Metanephros (tissue), 2 donors: ENCODE measurements at places on chromosomes 7 and 10. TPM values are rescaled to one million over a fixed set of nuclear protein-coding genes. Genes with fewer than 3 reads are reported as not detected.

GPR37 gene
- total RNA-seq = 3.2 TPM

CABCOCO1 gene
- total RNA-seq = 1.4 TPM

LRRD1 gene
- 0.82 TPM for total RNA-seq

EN2 gene
- total RNA-seq = not detected

GJD4 gene
- not detected for total RNA-seq

LDB1 gene
- total RNA-seq = 77.7 TPM

ZNF853 gene
- total RNA-seq = 16.8 TPM

NPY4R2 gene
- not detected for total RNA-seq

DHTKD1 gene
- total RNA-seq = 34.7 TPM

CYP3A4 gene
- total RNA-seq = not detected

TCAF2 gene
- 2.3 TPM for total RNA-seq

PLA2G12B gene
- total RNA-seq = 1.6 TPM

PDK4 gene
- total RNA-seq = 27.2 TPM

VGF gene
- 0.23 TPM for total RNA-seq

AKR1C4 gene
- total RNA-seq = not detected

SYT15 gene
- 2.7 TPM for total RNA-seq

HTRA1 gene
- total RNA-seq = 73.6 TPM

C10orf67 gene
- 1.8 TPM for total RNA-seq

ABCB4 gene
- total RNA-seq = 2.4 TPM

DGKB gene
- total RNA-seq = 4.6 TPM

RTKN2 gene
- 5.7 TPM for total RNA-seq

ADAM8 gene
- total RNA-seq = 11.7 TPM

PARG gene
- total RNA-seq = 47.6 TPM

SVOPL gene
- 1.7 TPM for total RNA-seq

MEPCE gene
- total RNA-seq = 42.0 TPM

COBL gene
- total RNA-seq = 22.5 TPM

ESYT2 gene
- total RNA-seq = 67.8 TPM

CCDC3 gene
- 9.2 TPM for total RNA-seq

H2BK1 gene
- total RNA-seq = not detected

C10orf143 gene
- total RNA-seq = 2.1 TPM

SPDYE11 gene
- total RNA-seq = not detected

NYAP1 gene
- 2.9 TPM for total RNA-seq

ICA1 gene
- 15.1 TPM for total RNA-seq

SFTPA1 gene
- total RNA-seq = 0.88 TPM

PON1 gene
- 0.12 TPM for total RNA-seq

TAS2R38 gene
- total RNA-seq = not detected

HOGA1 gene
- 26.2 TPM for total RNA-seq

ZCWPW1 gene
- total RNA-seq = 2.0 TPM

NKX2-3 gene
- total RNA-seq = not detected

SMO gene
- total RNA-seq = 75.1 TPM

TFEC gene
- total RNA-seq = 14.2 TPM

PPP1R17 gene
- not detected for total RNA-seq

CTAGE8 gene
- total RNA-seq = 1.8 TPM

ABCB1 gene
- total RNA-seq = 22.8 TPM

CAMK1D gene
- 12.6 TPM for total RNA-seq

LRRC18 gene
- 0.23 TPM for total RNA-seq

PDE6C gene
- not detected for total RNA-seq

OR6B1 gene
- total RNA-seq = not detected

ZNF518A gene
- 39.8 TPM for total RNA-seq

PRR15 gene
- total RNA-seq = 10.8 TPM

MRC1 gene
- total RNA-seq = 16.8 TPM
